Right forelimb (tissue), 1 donor: ENCODE measurements at places on chromosomes 1 and 21.

- no peak for DNase-seq
Observed at GRCh38 chr1:187527346-187527745, 698.6 kb downstream of the PLA2G4A start.

GRCh38 chr21:41667136-41667535, 99.7 kb downstream of the RIPK4 start:
- DNase-seq = peak; percentile 21

DNA sequence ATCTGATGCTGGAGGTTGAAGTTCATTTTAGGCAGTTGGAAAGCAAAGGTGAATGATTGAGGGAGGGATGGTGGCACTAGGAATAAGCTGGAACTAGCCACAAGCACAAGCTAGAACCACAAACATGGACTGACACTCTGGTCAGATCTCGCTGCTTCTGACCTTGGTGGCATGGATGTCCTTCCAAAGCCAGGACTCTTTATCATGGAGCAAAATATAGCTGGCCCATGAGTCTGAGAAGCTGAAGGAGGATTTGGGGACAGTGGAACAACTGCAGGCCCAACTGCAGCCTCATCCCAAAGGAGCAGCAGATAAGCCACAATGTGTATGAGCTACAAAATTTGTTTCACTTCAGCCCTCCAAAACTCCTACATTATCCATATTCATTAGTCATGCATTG, 35.5 kb downstream of the SRSF11 start:
- no peak for DNase-seq

DNA sequence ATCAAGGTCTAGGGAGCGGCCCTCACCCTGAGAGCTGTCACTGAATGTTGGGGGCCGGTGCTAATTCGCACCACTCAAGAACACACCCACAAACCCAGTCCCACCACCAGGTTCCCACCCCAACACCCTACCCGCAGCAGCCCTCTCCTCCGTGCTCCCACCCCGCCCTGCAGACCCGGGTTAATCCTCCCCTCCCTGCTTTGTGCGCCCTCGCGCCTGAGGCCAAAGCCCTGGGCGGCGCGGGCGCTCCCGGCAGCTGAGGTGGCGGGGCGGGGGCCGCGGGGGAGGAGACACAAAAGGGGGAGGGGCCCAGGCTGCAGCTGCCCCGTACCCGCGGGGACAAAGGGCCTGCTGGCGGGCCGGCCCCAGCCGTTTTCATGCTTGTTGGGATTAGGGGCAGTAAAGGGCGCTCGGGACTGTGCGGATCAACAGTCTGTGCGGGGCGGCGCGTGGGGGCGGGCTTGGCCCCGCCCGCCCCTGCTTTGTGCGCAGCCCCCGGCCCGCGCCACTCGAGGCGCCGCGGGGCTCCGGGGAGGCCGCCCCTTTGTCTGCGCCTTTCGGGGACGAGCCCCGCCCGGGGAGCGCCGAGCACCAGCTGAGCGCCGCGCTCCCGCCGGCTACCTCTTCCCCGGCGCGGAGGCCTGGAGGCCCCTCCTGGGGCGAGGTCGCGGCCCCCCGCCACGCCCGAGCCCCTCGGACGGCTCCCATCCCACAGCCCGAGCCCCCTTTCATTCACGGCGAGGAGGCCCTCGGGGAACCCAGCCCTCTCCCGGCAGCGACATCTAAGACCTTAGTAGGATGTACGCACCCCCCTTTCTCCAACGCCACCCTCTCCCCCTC, 10.9 kb downstream of the C1orf216 start:
- peak; percentile 69 for DNase-seq

GRCh38 chr1:112510340-112510739, 1.6 kb downstream of the WNT2B start:
- DNase-seq = no peak

- no peak for DNase-seq
Observed at GRCh38 chr1:22917989-22918388, 54.7 kb downstream of the LACTBL1 start.

DNA sequence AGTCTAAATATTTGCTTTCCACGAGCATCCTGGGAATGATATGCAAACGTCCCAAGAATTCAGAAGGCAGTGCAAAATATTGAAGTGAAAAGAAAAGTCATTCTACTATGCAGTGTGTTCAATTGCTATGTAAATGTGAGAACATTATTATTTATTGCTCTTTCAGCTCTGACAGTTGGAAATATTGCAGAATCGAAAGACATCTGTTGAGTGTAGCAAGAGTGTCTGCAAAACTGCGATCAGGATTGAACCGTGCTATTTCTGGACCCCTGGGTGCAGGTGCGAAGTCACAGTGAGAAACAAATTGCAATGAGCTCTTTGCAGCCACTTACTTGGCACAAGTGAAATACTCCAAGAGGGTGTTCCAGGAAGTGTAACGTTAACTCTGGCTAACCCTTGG, 566.4 kb downstream of the AJAP1 start:
- no peak for DNase-seq

DNA sequence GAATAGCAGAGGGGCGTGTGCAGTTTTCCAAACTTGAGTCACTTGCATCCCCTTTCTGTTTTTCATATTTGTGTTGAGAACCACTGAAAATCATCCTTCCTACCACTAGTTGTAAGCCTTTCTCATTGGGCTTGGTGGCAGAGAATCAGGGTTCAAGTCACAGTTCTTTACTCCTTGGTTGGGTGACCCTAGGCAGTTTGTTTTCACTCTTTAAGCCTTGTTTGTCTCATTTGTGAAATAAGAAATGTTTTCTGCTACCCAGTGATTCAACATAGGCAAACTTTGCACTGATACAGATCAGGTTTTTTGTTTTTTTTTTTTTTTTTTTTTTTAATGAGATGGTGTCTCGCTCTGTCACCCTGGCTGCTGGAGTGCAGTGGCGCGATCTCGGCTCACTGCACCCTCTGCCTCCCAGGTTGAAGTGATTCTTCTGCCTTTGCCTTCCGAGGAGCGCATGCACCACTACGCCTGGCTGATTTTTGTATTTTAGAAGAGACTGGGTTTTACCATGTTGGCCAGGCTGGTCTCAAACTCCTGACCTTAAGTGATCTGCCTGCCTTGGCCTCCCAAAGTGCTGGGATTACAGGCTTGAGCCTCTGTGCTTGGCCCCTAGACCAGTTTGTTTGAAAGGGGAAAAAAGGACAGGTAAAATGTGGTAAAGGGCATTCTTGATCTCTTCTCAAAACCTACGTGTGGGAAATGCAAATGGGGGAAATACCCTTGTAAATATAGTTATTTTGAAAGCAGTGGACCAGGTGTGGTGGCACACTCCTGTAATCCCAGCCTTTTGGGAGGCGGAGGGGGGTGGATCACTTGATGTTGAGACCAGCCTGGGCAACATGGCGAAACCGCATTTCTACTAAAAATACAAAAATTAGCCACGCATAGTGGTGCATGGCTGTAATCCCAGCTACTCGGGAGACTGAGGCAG, 3.2 kb downstream of the CLIC4 start:
- DNase-seq = no peak

- DNase-seq = no peak
Observed at GRCh38 chr1:158094571-158094970, 86.1 kb upstream of the CD1D start.

DNA sequence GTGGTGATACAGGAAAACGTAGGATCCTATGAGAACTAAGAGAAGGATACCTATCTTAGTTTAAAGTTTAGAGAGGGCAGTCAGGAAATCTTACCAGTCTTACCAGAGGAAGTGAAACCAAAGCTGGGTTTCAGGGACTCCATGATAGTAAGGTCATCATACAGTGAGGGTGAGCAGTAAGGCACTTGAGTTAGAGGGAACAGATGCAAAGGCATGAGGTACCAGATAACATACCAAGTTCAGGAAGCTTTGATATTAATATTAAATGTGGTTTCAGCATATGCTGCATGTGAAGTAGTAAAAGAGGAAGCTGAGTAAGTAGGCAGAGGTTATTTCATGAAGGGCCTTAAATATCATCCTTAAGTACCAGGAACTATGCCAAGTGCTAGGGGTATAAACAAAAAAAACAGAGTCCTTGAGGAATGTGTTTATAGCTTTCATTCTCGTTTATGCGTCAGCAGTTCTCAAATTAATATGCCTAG, 16.9 kb downstream of the ATG4C start:
- no peak for DNase-seq

DNA sequence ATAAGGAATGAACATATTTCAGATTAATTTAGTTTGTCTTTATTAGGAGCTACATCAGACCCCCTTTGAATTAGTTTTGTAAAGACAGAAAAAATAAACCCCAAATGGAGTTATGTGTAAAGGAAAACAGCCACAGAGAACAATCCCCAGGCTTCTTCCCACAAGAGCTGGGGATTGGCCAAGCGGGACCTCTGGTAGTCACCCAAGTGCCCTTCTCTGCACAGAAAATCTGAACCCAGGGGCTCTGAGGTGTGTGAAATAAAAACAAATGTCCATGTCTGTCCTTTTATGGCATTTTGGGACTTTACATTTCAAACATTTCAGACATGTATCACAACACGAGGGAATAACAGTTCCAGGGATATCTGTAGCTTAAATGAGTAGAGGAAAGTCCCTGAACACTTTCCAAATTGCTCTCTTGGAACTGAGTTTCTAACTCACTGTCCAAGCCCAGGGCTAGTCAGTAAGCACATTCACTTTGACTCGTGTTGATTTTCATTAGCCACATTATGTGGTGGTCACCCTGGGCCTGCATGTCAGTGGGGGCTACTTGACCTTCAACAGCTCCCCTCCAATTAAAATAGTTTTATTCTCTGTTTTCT, 22.5 kb downstream of the DPT start:
- no peak for DNase-seq

- no peak for DNase-seq
Observed at GRCh38 chr1:6546326-6546725, 8.0 kb downstream of the NOL9 start.

- DNase-seq = no peak
Observed at GRCh38 chr1:9279172-9279840, 13.4 kb upstream of the SPSB1 start.

DNA sequence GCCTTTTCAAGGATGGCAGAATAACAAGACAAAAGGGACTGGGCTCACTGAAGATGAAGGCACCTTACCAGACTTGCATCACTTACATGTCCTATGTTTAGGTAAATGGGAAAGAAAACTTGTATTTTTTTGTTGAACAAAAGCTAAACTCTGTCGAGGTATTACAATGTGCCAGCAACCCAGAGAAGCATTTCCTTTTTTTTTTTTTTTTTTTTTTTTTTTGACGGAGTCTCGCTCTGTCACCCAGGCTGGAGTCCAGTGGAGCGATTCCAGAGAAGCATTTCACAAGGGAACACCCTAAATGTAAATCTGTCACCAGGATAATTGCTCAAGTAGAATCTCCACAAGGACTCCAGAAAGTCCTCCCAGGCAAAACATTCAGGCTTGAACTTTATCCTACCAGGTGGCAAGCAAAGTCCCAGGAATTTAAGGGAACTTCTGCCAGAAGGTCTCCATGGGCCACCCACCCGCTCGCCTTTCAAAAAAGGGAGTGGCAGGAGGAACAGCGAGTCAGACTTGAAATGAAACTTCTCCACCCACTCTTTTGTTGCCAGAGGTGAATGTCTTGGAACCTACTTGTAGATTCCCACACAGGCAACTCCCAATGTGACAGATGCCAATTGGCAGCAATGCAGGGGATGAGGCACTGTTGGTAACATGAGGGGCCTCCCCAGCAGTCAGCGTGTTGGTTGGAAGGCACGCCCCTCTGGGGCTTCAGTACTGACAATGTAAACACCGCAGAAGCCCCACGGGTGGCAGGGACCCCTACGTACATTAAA, 125.0 kb downstream of the TIAM1 start:
- DNase-seq = peak; percentile 71

DNA sequence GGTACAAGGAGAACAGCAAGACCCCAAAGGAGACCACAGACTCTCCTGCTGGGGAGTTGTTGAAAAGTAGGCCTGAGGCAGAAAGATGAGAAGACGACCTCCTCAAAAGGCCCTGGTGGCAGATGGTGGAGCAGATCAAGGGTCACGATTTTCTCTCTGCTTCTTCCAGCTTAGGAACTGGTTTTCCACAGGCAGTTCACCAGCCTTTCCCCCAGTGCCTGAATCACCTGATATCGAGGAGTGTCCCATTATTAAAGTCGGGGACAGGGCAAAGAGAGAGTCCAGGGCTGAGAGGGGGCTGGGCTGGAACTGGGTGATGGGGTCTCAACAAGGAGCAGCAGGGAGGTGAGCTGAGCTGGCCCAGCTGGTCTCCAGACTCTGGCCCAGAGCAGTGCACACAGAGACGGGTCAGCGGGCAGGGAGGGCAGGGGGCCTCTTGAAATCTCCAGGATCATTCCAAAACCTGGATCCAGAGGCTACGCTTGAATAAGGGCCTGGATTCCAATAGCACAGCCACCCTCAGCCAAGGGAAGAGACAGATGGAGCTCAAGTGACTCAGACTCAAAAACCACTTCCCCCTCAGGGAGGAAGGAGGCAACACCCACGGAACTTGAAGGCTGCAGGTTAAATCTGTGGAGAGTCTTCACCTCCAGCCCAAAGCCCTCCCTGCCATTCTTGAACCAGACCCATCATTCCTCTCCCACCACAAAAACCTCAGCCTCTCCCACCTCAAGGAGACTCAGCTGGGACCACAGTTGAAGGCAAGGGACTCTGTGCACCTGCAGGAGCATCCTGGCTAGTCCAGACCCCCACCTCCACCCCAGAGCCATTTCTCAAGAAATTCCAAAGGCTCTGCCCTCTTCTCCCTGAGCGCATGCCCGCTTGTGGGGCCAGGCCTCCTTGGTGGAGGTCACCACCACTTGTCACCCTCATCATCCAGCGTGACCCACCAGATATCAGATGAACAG, at the start of gene S100A5:
Gene S100A5, minus strand, starts transcription at position 541 of the 968 bp plus-strand sequence. CDS start 743 bp downstream, outside the sequence.
- DNase-seq = no peak

GRCh38 chr1:241834733-241835377, 13.1 kb upstream of the EXO1 start:
- DNase-seq = no peak
